ENCODE measurements at places on chromosomes 6 and 20.

DNA sequence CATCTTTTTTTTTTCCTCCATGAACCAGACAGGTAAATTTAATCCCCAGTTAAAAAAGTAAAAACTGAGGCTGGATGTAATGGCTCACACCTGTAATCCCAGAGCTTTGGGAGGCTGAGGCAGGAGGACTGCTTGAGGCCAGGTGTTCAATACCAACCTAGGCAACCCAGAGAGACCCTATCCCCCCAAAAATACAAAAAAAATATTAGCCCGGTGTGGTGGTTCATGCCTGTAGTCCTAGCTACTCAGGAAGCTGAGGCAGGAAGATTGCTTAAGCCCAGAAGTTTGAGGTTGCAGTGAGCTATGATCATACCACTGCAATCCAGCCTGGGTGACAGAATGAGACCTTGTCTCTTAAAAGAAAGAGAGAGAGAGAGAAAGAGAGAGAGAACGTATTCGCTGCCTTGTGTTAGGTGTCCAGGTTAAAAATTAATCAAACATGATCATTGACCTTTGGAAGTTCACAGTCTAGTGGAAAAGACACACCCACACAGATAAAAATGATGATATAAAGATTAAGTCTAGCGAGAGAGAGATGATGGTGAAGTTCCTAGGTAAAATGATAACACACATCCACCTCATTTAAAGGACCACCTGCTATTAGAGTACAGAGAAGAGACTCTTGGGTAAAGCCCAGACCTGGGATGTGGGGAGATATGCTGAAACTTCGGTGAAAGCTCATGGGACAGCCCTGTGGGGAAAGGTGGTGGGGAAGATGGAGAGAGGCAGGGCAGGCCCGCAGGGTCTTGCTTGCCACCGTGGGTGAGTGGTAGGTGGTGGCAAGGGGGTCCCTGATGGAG is 4.8 kb upstream of the NHSL1 start:
- no peak for DNase-seq

DNA sequence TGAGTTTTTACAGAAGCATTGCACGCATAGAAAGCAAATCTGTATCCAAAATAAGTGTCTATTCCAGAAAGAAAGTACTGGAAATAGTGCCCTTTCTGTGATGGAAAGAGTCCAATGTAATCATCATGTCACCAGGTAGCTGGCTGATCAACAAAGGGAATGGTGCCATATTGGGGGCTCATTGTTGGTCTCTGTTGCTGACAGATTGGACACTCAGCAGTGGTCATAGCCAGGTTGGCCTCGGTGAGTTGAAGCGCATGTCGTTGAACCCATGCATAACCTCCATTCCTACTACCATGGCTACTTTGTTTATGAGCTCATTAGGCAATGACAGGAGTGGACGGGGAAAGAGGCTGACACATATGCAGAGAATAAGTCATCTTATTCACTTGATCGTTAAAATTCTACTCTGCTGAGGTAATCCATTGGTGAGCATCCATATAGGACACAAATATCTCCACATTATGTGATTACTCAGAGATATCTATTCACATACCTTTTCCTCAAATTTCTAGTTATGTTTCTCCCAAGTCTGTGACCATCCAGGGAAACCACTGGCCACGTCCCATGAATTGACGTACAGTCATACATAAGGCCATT is 560.5 kb downstream of the HAO1 start:
- no peak for DNase-seq

DNA sequence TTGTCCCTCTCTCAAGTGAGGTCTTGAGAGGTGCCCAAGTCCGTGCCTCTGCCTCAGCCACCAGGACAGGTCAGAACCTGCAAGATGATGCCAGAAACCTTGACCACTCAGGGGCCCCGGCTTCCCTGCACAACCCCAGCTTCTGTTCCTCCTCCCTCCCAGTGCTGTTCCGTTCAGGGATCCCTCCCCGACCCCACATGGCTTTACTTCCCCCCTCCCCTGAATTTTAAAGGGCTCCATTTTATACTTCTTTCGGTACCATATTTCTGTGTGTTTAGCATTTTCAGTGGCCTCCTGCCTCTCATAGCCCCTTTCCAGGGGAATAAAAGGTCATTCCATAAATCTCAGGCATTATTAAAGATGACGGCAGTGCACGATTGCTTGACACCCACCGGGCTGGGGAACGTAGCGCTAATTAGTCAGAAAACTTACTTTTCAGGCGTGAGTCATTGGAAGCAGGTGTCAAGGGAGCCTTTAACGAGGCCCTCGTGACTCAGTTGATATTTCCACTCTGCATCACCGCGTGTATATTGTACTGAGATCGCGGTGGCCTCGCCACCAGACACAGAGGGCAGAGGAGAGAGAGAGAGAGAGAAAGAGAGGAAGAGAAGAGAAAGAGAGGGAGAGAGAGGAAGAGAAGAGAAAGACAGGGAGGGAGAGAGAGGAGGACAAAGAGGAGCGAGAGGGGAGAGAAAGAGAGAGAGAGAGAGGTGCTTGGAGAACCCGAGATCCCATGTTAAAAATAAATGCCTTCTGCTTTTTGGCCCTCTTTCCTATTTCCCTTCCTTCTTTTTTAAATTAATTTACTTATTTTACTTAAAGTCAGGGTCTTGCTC is 21.3 kb downstream of the KCNG1 start:
- DNase-seq = no peak

DNA sequence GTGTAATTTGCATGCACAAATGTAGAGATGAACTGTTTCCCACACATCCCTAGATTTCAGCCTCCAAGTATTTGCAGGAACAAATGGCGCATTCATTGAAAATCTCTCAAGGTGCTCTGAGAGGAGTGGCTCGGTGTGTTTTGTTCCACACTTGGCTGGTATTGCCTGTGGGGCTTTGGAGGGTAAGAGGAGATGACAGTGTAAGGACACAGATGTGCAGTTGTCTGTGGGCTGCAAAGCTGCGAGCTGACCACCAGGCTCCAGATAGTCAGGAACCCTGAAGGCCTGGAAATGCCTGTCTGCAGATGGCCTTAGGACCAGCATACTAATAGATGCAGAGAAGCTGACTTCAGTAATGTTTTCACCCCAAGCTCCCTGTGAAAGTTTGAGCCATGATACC is 57.7 kb upstream of the PBOV1 start:
- DNase-seq = no peak

- DNase-seq = no peak
These were observed 149.5 kb downstream of the DOK5 start for GRCh38 chr20:54624706-54625390.

DNA sequence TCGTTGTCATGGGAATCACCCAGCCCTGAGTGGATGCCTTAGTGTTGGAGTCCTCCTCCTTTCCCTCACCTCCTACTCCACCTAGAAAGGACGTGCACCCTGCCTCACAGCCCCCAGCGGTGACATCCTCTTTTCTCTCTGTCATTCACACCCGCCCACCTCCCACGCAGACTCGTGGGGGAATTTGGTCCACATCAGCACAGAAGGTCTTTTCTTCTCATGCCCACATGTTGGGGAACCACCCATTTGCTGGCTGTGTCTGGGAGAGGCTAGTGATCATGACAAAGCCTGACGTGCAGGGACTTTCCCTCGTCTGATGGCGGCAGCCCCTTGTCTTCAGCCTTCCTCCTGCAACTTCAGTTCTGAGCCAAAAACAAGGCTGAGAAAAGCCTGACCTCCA is 96.0 kb upstream of the CNKSR3 start:
- no peak for DNase-seq

- no peak for DNase-seq
These were observed 28.5 kb downstream of the THBS2 start for GRCh38 chr6:169225131-169225576.

DNA sequence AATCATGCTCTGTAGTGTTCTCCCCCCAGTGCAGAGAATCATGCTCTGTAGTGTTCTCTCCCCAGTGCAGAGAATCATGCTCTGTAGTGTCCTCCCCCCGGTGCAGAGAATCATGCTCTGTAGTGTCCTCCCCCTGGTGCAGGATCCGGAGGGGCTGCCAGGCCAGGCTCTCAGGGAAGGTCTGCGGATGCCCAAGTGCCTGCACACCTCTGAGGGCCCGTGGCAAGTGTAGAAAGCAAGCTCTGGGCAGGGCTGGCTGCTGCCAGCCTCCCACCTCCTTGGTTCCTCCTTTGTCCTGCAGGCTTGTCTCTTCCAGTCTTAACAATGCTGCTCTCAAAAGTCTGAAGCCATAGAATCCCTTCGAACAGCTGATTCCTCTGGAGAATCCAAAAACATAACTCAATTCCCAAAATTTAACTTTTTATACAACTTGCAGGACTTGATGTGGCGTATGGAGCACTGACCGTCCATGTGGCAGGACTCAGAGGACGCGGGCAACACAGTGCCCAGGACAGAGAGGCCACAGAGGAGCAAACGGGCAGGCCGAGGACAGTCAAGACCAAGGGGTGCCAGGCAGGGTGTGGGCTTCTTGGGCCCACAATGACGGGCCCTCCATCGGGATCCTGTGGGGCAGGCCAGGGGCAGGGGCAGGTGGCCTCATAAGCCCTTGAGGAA is 44.6 kb upstream of the BHLHE23 start:
- DNase-seq = no peak

DNA sequence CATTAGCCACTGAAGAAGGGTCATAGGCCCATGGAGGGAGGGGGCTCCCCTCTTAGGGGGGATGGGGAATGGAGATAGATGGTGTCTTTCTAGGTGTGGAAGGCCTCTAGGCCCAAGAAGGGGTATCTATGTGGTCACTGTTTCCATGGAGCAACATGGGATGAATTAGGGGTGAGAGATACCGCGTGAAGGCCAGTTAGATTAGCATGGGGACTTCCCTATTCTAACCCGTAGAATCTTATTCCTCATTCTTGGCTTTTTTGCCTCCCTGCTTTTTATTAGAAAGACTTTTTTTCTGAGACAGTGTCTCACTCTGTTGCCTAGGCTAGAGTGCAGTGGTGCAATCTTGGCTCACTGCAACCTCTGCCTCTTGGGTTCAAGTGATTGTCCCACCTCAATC is 3.2 kb downstream of the RAB44 start:
- DNase-seq = no peak

Data from GM03348 (cell line).